Activated T-cell treated with anti-CD3 and anti-CD28 coated beads, Interleukin-2, amount 50 U/mL, for 72 hours (primary cell): ENCODE measurements at places on chromosomes 11 and 22. TPM values are rescaled to one million over a fixed set of nuclear protein-coding genes. Genes with fewer than 3 reads are reported as not detected.

Gene OR6A2
- not detected for total RNA-seq

- DNase-seq = no peak
These were observed 168.2 kb downstream of the KIRREL3 start for GRCh38 chr11:126832387-126832786.

DNA sequence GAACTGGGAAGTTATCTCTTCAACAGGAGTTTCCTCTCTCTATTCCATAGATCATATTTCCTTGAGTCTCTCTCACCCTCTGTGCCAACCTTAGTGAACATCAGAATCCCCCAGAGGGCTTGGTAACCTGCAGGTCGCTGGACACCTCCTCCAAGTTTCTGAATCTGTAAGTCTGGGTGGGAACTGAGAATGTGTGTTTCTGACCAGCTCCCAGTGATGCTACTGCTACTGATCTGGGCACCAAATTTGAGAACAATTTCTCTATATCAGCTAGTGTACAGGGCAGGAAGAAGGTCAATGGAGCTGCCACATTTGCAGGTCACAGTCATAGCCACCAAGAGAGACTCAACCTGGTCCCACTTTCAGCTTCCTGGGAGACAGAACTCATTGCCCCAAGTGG is 62.9 kb downstream of the RCN1 start:
- no peak for DNase-seq

Gene SLC22A25
- total RNA-seq = not detected

DNA sequence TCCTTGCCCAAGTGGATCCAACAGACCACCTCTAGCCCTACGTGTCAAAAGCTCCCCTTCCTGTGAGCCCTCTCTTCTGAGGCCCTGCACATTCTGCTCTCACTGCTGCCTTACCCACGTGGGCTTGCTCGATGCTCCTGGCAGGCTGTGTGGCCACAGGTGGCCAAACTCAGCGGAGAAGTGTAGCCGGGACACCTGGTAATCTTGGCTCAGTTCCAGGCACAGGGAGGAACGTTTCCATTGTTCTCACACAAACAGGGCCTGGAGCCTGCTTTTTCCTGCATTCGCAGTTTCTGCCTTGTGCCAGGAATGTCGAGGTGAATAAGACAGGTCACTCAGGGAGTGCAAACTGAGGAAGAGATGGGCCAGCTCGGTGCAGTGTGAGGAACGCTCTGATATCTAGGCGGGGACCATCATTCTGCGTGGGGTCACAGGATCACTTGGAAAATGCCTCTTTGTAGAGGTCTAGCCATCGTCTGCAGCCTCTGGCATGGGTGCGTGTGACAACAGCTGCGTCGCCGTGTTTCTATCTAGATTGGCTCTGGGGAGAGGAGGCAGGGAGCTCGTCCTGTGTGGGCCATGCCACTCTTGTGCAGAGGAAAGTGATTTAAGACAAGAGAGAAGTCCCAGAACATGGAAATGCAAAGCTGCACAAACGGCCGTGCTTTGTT is 127.6 kb upstream of the PARVA start:
- DNase-seq = no peak
